ENCODE measurements at places on chromosomes 7 and 10.

DNA sequence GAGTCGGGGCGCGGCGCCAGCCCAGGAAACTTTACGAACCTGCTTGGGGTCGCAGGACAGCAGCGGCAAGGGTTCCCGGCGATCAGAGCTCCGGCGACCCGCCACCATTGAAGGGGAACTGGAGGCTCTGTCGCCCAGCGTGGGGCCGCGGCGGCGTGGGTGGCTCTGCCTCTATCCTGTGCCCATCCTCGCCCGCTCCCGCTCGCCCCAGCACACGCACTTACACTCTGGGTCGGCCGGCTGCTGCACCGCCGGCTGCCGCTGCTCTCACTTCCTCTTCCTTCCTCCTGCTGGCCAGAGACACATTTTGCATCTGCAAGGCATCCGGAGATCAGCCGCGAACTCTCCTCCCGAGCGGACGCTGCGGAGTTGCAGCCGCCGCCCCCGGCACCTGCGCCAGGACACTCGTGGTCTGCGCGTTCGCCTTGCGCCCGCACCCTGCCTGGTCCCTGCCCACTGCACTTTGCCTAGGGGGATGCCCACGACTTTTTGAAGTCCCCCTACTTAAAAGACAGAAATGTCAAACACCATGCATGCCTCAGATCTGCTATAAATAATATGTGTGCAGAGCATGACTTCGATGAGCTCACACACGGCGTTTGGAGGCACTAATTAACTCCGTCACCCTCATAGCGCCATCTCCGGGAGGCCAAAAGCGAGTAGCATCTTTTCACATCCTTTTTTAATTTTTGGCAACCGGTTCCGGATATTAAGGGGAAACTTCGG, at the start of gene ELMO1:
ELMO1 (minus strand) TSS at position 229 of the 726 bp plus-strand sequence. CDS start 106,174 bp downstream, outside the sequence.
- DNase-seq = peak; percentile 46

DNA sequence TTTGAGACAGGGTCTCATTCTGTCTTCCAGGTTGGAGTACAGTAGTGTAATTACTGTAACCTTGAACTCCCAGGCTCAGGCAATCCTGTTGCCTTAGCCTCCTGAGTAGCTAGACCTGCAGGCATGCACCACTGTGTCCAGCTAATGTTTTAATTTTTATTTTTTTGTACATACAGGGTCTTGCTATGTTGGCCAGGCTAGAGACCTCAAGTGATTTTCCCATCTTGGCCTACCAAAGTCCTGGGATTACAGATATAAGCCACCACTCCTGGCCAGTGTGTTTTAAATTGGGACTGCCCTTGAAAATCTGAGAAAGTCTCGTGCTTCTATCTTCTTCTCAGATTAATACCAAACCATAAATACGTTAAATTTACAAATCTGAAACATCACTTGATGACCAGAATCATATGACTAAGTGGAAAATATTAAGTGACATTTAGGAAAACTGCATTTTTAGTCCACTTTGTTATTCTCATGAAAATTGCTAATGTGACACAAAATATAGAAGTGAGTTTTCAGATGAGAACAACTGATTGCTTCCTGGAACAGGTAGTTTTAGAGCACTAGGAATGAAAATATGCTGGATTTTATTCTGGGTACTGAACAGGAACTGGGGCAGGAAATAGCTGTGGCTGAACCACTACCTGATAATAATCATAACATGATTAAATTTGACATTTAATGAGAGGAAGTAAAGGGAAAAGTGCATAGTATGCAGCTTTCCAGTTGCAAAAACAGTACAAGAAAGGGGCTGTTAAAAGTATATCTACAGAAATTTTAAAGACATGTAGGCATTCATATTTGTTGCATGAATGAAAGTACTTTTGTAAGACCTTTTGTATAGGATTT, 4.2 kb downstream of the PHTF2 start:
- no peak for DNase-seq

GRCh38 chr10:78736926-78737630, 331.7 kb upstream of the ZMIZ1 start:
- no peak for DNase-seq

DNA sequence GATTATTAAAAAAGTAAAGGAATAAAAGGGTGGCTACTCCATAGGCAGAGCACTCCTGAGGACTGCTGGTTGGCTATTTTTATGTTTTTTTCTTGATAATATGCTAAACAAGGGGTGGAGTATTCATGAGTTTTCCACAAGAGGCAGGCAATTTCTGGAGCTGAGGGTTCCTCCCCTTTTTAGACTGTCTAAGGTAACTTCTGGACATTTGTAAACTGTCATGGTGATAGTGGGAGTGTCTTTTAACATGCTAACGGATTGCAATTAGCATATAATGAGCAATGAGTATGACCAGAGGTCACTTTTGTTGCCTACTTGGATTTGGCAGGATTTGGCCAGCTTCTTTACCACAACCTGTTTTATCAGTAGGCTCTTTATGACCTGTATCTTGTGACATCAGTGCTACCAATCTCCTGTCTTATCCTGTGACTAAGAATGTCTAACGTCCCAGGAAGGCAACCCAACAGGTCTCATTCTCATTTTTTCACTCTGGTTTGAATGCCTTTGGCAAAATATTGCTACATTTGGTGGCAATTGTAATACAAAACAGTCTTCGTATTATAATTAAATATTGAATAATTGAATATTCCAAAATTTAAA, 587.8 kb upstream of the POM121L12 start:
- no peak for DNase-seq

- DNase-seq = no peak
These were observed 135.1 kb upstream of the YAE1 start for GRCh38 chr7:39430909-39431641.

DNA sequence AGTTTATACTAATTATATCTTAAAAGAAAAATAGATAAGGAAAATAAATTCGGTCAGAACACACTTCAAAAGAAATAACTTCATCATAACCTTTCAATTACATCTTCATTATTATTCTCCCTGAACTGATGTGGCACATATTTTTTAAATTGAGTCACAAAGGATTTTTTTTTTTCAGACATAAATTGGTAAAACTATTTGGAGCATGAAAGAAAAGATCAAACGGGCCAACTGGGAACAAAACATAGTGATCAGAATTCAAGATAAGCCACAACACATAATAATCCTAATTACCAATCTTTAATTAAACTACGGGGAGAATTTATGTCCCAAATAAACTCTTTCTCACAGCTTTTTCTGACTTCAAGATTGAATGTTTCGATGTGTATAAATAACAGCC, 258.2 kb upstream of the MAGI2 start:
- DNase-seq = no peak

DNA sequence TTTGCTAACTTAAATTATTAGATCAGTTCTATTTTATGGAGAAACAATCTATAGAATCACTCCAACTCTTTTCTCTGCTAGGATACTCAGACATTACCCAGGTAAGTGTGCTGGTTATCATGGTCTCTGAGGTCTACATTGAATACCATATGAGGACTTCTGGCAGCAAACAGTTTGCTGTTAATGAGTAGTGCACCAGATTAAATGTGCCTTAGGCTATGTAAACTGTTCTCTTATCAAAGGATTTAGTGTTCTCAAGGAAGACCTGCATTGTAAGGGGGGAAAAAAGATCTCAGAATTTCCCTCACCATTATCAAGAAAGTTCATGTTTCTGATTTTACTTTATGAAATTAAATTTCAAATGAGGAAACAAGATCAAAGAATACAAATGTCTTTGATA, 107.5 kb downstream of the ITGB8 start:
- no peak for DNase-seq

GRCh38 chr10:113058523-113059370, 108.7 kb downstream of the TCF7L2 start:
- no peak for DNase-seq

GRCh38 chr7:27210441-27211083, 10.7 kb upstream of the HOXA13 start:
- no peak for DNase-seq

DNA sequence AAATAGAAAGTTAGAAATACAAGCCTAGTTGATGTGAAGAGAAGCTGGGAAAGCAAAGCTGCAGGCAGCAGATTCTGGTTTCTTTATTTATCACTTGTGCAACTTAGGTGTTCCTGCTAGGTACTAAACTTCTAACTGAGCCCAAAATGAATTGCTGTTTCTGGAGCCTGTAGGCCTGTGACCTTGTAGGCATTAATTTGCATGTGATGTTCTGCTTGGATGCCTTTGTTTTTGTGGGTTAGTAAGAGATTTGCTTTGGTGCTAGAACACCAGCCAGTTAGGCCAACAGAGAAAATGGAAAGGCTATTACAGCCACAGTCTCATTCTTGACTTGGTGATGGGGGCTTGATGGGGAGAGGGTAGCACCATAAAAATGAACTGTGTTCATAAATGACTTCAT, 370.7 kb downstream of the PPP1R3A start:
- no peak for DNase-seq

GRCh38 chr10:110008518-110009339, 945 bp downstream of the ADD3 start:
- no peak for DNase-seq

GRCh38 chr10:88086187-88086960, 222.9 kb downstream of the PTEN start:
- DNase-seq = no peak

DNA sequence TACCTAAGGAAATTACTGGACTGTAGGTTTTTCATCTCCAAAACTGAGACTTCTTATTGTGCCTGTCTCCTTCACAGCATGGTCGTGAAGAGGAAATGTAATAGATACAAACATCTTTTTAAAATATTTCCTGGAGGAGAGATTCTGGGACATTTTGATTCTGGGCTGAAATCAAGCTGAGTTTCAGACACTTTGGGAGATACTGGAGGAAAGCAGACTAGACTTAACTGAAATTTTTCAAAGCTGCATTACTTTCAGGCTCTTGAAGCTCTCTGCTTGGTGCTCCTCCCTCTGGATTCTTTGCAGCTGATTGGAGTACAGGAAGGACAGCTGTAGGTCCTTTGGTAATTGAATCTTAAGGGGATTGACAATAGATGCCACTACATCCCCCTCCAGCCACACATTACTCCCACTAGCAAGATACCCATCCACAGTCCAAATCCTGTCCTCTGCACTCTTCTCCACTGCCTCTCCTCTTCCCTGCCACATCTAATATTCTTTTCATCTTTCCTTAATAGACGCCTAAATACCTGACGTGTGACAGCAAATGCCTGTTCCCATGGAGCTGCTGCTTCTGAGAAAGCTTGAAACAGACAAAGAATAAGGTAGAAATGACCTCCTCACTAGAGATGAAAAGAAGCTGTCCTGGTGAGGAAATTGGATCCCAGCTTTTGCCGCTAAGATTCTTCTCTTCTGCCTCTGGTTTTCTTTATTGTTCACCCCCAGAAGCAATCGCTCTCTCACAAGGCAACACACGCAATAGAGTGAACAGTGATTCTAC, 111.5 kb upstream of the PHYHIPL start:
- DNase-seq = no peak

GRCh38 chr7:47852330-47853245, 95.7 kb downstream of the PKD1L1 start:
- DNase-seq = no peak

DNA sequence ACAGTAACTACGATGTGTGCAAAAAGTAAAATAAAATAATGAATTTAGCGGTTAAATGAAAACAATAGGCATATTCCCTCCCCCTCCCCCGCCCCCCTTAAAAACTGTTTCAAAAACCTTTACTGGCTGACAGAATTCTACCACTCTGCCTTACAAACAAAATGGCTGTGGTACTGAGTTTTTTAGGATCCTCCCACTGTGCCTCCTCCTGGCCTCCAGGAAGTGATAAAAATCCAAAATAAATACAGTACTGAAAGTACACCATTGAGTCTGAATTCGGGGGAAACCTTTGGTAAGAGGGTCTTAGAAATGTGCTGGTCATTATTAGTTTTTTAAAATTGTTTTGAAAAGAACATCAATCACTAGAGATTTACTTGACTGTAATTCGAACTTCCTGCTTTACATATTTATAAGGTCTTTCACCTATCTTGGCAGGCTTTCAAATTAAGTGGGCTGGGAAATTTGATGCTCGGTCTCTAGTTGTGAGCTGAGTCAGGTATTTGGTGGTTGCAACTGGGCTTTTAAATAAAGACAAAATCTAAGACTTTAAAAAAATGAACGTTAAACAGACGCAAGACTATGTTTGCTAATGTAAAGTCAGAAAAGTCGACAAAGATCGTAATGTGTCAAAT, 32.5 kb upstream of the EPC1 start:
- DNase-seq = peak; percentile 18

- DNase-seq = no peak
These were observed 131.3 kb downstream of the EBF3 start for GRCh38 chr10:129832573-129833467.

GRCh38 chr10:22597138-22597537, 117.2 kb downstream of the PIP4K2A start:
- DNase-seq = no peak

DNA sequence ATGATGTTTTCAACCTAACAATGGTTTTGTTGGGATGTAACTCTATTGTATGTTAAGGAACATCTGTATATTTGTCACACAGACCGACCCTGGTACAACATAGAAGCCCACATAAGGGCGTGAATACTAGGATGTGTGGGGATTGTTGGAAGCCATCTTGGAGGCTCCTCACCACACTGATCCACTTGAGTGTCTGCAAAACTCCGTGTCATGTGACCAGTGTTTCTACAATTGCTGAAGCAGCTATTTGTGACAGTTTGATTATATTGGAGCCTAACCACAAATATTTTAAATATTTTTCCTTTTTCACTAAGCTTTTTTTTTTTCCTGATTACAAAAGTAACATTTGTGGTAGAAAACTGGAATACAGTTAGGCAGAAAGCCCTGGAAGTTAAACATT, 27.9 kb downstream of the RALA start:
- DNase-seq = no peak

DNA sequence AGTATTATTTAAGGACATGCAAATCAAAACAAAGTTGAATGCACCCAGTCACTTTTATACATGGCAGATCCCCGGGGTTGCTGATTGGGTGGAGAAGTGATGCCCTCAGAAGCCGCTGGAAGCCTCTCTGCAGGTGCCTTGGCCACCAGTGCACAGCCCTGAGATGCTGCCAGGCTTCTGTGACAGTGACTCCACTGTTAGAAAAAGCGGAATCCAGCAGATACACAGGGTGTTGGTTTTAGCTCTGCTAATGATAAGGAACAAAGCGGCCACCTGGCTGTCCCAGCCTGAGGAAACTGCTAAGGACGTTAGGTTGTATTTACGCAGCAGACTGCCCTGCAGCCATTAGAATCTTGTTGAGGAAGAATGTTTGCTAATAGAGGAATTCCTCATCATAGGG, 47.5 kb downstream of the JAKMIP3 start:
- DNase-seq = no peak

GRCh38 chr10:125822878-125823662, at the start of the genes BCCIP and UROS:
Gene BCCIP (plus strand): TSS chr10:125823546. CDS start chr10:125823558, 12 bp downstream.
Gene UROS (minus strand): TSS chr10:125823258. CDS start chr10:125816499, 6,759 bp downstream.
- DNase-seq = peak; percentile 73

GRCh38 chr10:24237801-24238395, 29.0 kb downstream of the KIAA1217 start:
- no peak for DNase-seq

Data from COR-L47 (cell line).